ENCODE measurements at places on chromosomes 7 and 10.
A peak's percentile ranks its signal among the peaks of the same experiment; 100 is the strongest.

- DNase-seq: peak; percentile 24
These were observed 53.6 kb upstream of the ZPBP start for GRCh38 chr7:50146692-50147091.

GRCh38 chr10:76453332-76453731, 1021.9 kb downstream of the LRMDA start:
- DNase-seq: no peak

GRCh38 chr7:124088590-124088989, 55.7 kb upstream of the TMEM229A start:
- DNase-seq: no peak

DNA sequence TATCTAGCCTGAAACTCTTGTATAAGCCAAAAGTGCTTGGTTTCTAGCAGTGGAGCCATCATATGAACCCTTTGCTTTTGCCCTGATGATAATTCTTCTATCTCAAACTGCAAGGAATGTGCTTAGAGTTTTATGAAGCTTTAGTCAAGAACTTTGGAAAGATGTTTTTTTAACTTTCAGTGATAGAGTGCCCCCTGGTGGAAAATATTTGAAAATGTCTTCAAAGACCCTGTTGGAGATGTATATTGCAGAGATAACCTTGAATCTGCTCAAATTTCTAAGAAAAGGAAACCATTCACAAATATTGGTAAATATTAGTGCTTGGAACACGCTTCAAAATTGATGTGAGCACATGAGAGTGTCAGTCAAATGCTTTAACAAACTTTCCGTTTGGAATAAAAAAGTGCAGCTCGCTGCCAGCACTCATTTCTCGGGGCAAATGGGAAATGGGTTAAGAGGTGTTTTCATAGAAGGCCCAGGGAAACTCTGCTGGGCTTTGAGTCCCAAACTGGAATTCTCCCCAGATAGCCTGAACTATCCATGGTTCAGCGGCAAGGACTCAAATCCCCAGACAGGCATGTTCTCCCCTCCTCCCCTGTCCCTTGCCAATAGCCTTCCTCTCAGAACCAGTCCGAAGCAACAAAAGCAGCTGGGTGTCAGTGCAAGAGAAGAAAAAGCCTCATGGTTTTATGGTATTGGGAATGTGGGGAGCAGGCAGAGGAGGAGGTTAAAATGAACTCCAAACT, 129.3 kb downstream of the MYOF start:
- no peak for DNase-seq

DNA sequence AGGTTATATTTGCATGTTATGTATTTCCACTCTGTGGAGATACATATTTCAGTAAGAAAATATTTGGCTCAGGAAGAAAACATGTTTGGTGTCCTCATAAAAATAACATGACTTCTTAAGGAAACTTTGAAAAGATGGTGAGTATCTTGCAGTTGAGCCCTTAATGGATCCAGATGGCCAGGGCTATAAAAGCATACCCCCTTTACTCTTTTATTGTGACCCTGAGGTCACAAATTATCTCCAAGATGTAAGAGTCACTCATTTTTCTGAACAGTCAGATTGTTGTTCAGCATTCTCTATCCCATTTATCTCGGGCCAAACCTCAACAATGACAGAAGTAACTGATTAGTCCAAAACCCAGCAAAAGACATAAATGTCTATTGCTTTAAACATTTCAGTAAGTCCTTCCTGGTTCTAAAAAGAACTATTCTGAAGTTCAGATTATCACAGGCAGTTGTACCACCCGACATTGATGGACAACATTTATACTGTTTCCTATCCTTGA, 539.4 kb downstream of the PARD3 start:
- DNase-seq: no peak

GRCh38 chr10:33193057-33193700, 141.3 kb downstream of the NRP1 start:
- DNase-seq: peak; percentile 79

DNA sequence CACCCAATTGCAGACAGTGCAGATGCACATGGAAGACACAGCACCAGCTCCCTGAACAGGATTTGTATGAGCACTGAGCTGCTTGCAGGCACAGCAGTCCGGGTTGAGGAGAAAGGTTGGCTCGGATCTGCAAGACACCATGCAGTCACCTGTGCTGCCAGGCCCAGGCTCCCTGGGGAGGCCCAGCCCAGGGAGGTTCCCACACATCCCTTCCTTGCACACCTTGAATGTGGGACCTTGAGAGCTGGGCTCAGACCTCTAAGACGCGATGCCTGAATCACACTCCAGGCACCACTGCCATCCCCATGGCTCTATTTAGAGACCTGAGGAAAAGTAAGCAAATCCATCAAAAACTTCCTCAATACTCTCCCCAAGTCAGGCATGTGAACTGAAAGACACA, 397.7 kb downstream of the TCERG1L start:
- no peak for DNase-seq

GRCh38 chr10:34628174-34628796, 186.8 kb downstream of the PARD3 start:
- DNase-seq: peak; percentile 84

GRCh38 chr7:25978466-25978865, 173.5 kb upstream of the NFE2L3 start:
- DNase-seq: no peak

GRCh38 chr10:103072276-103072675, 120.8 kb downstream of the NT5C2 start:
- no peak for DNase-seq

DNA sequence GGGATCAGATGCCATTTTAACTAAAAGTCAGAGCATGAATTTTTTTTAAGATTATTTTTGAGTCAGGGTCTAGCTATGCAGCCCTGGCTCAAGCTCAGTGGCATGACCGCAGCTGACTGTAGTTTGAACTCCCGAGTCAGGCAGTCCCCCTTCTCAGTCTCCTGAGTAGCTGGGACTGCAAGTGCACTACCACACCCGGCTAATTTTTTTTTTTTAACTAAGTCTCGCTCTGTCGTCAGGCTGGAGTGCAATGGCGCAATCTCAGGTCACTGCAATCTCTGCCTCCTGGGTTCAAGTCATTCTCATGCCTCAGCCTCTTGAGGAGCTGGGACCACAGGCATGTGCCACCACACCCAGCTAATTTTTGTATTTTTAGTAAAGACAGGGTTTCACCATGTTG, 7.8 kb downstream of the TAS2R41 start:
- DNase-seq: no peak

GRCh38 chr10:48612236-48612943, 7.5 kb upstream of the ARHGAP22 start:
- no peak for DNase-seq

DNA sequence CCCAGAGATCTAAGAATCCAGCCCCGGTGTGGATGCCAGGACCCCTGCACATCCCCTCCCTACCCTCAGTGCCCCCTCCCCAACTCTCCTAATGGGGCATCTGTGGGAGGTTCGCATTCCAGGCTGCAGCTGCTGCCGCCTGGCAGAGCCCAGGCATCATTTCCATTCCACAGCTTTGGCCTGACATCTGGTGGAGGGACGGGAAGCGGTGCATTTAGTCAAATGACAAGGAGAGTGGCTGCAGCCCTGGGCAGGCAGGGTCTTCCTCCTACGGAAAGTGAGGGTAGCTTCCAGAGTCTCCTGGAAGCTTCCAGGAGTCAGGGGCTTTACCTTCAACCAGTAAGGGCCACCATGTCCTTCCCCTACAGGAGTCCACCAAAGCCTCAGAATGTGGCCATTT, 30.8 kb downstream of the PRLHR start:
- peak; percentile 65 for DNase-seq

- no peak for DNase-seq
These were observed 52.4 kb upstream of the TNS3 start for GRCh38 chr7:47634273-47634672.

DNA sequence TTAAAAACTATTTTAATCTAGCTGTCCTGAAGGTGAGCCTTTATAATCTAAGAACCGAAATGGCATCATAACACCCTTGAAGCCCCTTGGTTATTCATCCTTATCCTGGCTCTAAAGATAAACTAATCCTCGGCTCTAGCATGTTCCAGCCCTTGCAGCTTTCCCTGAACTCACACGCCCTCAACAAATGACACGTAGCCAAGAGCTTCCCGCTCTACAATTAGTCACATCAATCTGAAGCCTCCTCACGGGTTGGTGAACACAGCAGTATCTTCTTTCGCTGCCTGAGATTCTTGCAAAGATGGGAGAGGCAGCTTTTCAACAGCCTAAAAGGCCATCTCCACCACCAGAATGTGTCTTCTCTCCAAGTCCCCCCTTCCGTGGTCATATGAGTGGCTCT, 4.1 kb downstream of the FRMD4A start:
- no peak for DNase-seq

DNA sequence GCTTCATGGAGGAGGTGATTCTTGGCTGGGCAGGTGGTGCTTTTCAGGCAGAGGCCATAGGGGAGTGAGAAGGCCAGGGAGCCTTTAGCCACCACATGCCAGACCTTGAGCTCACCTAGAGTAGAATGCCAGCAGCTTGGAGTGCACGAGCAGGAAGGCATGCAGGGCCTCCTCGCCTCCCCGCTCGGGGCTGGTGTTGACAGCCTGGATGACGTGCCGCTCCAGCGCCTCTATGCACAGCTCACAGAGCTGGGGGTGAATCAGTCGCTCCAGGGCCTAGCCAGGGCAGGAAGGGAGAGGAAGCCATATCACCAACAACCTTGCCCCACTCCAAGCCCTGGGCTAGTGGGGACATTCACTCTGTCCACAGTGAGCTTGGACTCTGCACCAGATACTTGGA, 15.7 kb downstream of the HPS1 start:
- DNase-seq: no peak

DNA sequence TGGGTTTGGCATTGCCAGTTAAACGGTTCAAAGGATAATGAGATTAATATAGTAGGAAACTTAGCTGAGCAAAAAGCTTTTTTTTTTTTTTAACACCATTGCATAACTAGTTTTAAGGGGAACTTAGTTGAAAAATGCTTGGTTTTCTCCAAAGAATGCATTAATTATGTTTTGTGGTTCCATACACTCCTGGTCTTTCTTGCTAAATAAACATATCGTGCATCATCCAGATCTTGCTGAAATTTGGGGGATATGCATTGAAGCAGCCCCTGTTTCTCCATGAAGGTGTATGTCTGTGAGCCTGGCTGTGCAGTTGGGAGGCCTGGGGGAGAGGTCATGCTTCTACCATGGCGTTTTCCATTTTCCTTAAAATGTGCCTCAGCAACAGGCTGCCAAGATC, 558.2 kb upstream of the GALNT17 start:
- no peak for DNase-seq

DNA sequence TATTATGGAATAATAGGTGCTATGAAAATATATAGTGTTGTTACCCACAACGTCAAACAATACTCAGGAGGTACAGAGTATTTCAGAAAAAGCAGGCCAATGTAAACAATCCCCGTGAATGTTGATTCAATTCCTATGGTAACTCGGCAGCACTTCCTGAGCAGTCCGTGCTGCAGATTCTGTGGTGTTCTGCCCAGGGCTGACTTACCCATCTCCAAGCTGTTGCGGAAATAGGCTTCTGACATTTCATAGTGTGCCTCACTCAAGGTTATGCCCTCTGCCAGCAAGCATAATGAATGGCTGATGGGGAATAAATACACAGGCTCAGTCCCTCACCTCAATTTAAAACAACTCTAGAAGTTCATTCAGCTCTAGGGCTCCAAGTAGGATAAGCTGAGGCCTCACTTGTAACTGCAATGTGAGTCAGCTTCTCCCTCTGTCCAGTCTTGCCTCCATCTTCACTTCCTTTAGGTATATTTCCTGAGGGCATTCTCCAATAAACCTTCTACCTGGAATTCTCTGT, 177.6 kb downstream of the GNAI1 start:
- DNase-seq: no peak

- no peak for DNase-seq
These were observed 14.1 kb downstream of the PRLHR start for GRCh38 chr10:118581340-118581739.

DNA sequence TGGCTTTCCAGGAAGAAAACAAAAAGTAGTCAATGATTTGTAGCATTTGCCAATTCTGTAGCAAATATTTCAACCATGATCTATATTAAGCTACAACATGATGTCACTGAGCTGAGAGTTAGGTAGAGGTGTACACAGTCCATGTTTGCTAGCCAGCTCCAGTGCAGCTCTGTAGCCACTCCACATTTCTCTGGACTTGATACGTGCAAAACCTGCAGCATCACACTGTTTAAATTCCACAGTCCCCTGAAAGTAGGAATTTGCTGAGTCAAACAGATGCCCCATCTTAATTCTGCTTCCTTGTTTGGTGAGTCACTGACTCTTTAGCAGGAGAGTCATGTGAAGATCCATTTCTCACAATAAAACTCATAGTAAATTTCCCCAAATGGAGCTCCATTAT, 89.8 kb upstream of the LRRTM3 start:
- DNase-seq: no peak
